ENCODE measurements at places on chromosomes 3 and 15.

GRCh38 chr15:45714590-45715488, 80.0 kb downstream of the SQOR start:
- DNase-seq, result peak; percentile 49

DNA sequence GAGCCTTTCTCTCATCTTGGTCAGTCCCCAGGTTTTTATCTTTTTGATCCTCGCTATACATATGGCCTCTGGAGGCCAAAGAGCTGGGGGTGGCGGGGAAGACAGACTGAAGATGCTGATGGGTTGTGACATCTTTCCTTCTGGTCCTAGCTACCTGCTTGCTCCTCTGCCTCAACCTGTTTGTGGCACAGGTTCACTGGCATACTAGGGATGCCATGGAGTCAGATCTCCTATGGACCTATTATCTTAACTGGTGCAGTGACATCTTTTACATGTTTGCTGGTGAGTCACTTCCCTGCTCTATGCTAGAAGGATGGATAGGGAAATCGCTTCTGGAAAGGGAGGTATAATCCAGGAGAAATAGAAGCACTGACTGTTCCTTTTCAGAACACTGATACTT, 8.8 kb downstream of the TMEM202 start:
- DNase-seq, result no peak

- DNase-seq, result no peak
Measured at GRCh38 chr3:149845570-149846244, 32.7 kb downstream of the RNF13 start.

- DNase-seq, result no peak
Measured at GRCh38 chr3:126676919-126677705, 22.2 kb upstream of the TXNRD3 start.

GRCh38 chr3:75631541-75631940, 32.6 kb upstream of the FRG2C start:
- no peak for DNase-seq

- no peak for DNase-seq
Measured at GRCh38 chr15:61524086-61524485, 295.0 kb upstream of the RORA start.

DNA sequence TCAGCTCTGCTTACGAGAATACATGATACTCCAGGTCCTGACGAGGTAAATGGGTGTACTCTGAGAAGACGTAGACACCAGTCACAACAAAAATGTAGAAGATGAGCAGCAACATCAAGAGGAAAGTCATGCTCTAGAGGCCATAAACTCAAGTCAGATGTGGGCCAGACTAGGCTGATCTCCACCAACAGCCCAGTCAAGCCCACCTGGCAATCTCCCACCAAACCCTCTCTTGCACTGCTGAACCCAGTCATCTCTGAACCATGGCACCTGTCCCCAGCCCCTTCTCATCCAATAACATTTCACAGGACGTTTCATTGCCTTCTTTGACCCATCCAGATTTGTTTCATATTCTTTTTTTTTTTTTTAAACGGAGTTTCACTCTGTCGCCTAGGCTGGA, 10.8 kb upstream of the PDIA3 start:
- no peak for DNase-seq

DNA sequence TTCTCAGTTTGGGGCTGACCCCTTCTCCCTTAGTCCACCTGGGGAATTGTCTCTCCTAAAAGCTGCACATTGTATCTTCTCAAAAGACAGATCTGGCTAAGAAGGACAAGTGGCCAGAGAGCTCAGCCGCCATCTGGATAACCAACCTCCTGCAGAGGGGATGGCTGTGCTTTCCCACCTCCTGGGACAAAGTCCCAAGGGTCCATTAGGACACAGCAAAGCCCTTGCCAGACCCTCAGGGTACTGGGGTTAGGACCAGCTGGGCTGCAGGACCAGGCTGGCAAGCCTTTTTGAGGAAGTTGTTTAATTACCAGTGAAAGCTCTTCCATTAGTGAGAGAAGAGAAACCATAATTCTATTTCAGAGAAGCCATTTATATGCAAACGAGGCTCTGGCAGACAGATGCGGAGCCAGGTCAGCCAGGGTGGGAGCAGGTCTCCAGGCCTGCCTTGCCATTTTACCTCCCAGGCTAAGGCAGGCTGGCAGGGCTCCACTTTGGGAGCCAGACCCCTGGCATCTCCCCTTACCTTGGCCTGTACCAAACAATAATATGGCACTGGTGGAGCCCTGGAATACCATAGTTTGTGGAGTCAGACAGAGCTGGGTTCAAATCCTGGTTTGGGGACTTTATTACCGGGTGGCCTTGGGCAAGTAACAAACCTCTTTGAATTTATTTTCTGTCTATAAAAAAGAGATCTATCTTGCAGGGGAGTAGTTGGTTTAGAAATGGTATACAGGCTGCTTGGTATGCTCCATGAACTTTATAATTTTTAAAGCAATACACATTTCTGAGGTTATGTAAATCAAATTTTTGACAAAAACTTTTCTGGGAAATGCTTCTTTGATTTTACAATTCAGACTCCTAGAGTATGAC, 17.9 kb downstream of the SHF start:
- DNase-seq, result peak; percentile 67

- DNase-seq, result no peak
Measured at GRCh38 chr3:48684054-48684349, 1.7 kb downstream of the NCKIPSD start.

GRCh38 chr3:130395916-130396315, 50.4 kb downstream of the COL6A5 start:
- no peak for DNase-seq

DNA sequence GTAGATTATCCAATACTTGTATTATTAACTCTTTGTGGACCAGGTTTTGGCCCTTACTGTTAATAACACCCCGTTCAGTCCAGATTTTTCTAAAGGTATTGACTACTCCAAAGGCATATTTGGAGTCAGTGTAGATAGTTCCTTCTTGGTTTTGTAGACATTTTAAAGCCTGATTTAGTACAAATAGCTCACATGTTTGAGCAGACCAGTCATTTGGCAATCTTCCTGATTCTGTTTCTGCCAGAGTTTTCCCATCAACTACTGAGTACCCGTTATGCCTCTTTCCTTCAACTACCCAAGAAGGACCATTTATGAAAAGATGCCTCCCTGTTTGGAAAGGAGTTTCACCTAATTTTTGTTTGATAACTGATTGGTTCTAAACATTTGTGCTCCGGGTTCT, 82.0 kb downstream of the CHCHD4 start:
- no peak for DNase-seq

DNA sequence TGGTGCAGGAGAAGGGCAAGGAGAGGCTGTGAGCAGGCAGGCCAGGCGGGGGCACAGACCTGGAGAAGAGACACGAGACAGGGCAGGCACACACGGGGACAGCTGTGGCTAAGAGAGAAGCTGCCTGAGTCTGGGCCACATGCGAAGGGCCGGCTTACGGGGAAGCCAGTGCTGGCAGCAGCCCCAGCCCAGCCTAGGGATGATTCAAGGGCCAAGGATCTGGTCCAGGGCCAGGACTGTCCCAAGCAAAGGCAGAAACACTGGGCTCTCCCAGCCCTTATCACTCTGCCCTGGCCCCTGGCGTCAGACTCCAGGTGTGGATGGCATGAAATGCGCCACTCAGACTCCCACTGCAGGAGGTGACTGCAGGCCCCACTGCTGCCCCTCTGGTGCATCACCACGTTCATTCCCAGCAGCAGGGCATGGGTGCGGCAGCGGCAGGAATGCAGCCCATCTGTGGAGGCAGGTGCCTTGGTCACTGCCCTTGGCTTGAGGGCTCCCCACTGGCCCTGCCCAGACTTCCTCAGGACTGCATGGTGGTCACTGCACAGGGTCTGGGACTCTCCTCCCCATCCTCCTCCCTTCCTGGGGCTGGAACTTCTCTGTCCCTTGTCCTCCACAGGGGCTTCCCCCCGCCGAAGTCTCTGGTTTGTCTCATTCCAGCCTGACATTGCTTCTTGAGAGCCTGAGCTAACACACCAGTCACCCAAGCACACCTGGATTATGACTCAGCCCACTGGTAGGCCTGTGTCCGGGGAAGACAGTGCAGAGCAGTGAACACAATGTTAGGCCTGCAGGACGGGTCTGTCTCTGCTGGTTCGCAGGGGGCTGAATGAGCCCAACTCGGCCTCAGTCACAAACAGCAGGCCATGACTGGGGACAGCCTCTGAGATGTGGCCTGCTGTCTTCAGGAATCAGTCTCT, 69.3 kb downstream of the TBC1D2B start:
- DNase-seq, result no peak

GRCh38 chr3:66106788-66107187, 68.1 kb upstream of the MAGI1 start:
- no peak for DNase-seq

GRCh38 chr3:98026425-98027084, 8.6 kb downstream of the GABRR3 start:
- DNase-seq, result no peak

- no peak for DNase-seq
Measured at GRCh38 chr3:132840201-132840700, 118.0 kb upstream of the NPHP3 start.

DNA sequence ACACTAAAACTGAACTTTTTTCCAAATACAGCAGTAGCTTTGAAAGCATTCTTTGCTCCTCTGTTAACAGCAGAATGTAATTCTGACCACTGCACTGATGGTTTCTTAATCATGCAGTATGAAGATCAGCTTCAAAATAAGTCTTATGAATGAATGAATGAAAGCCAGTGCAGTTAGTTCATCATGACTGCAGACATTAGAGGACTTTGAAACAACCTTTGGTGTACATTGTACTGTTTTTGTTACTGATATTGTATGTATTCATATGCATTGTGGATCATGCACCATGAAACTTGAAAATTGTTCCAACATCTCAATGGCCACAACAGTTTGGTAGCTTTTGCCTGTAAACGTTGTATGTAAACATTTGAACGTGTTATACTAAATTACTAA, 1.3 kb upstream of the TNIK start:
- DNase-seq, result no peak

DNA sequence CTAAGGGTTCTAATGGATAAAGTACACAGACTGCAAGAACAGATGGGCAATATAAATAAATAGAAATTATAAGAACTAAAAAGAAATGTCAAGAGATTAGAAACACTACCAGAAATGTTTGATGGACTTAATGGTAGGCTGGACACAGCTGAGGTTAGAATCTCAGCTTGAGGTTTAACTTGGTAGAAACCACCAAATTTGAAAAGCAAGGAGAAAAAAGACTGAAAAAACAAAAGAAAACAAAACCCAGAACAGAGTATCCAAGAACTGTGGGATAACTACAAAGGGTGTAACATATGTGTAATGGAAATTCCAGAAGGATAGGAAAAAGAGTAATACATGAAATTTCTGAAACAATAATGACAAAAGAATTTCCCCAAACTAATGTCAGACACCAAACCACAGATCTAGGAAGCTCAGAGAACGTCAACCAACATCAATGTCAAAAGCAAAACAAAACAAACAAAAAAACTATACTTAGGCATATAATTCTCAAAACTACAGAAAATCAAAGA, 35.0 kb downstream of the RFX7 start:
- DNase-seq, result no peak

DNA sequence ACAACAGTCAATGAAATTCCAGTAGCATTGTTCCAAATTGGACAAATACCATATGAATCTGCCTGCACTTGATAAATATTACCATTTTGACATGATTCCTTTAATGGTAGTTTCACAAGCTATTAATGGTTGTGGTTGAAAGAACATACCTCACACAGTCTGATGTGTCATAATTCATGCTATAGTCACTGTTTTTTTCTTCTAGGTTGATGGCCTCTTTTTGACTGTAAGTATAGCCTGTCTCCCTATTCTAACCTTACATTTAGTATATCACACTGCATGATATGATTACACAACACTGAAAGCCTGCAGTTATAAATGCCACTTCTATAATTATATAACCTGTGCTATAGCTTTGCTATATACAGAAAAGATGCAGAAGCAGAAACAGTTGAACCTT, 834.1 kb downstream of the NSUN3 start:
- no peak for DNase-seq

DNA sequence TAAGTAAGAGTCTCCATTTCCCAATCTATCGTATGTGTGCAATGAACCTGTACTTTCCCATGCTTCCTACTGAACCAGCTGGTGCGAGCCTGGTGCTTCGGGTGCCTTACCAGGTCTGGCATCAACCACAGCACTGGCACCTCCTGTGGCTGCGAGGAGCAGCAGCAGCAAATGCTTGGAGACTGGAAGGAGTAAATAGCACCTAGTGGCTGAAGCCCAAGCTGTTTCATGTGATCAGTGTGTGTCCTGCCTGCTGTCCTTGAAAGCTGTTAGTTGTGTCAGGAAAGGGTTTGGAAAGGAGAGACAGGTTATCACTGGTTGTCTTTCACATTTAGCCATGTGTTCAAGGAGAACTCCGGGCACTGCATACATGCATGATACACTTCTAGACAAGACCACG, 31.8 kb downstream of the PCOLCE2 start:
- DNase-seq, result peak; percentile 86

- no peak for DNase-seq
Measured at GRCh38 chr15:85388566-85389305, 8.3 kb downstream of the AKAP13 start.

DNA sequence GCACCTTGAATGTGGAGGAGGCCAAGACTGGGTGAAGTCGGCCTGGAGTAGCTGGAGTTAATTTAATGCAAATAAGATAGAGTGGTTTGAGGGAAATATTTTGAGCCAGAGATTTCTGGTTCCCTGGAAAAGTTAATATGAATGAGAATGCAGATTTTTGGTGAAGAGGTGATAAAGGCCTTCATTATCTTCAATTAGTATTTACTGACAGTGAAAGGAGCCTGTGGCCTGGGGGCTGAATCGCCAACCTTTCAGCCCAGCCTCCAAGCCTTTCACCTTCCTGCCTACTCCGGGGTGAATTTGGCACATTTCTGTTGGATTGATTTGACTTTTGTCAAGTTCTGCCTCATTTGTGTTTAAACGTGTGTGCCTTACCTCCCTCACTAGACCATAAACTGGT, 147.8 kb downstream of the SOX2 start:
- DNase-seq, result no peak

DNA sequence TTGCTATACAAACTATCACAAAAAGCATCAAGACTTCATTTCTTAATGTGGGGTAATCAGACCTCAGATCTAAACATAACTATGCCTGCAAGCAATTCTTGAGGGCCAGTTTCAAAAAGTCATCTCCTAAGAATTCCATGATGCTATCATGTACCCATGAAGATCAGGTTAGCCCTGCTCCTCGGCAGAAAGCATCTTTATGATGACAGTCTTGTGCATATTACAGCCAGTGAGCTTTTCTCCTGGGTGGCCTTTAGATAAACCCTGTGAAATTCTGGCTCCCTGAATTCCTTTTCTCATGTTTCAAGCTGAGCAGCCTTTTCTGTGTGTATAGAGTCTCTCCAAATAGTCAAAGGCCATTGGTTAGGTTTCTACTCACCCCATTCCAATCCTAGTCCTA, 201.9 kb upstream of the MCTP2 start:
- no peak for DNase-seq

- DNase-seq, result no peak
Measured at GRCh38 chr3:17643691-17644090, 98.7 kb downstream of the TBC1D5 start.

GRCh38 chr3:194572143-194572789, 61.0 kb downstream of the TMEM44 start:
- DNase-seq, result no peak

GRCh38 chr3:70137366-70137765, 137.8 kb downstream of the SAMMSON start:
- DNase-seq, result no peak

- DNase-seq, result no peak
Measured at GRCh38 chr3:44522494-44522933, 32.5 kb upstream of the ZKSCAN7 start.

- DNase-seq, result no peak
Measured at GRCh38 chr3:81485444-81485865, 276.0 kb downstream of the GBE1 start.

- DNase-seq, result no peak
Measured at GRCh38 chr15:86373147-86373546, 293.5 kb downstream of the AGBL1 start.
